IPS DF 19.7 (cell line): ENCODE measurements at places on chromosomes 13 and 19.

DNA sequence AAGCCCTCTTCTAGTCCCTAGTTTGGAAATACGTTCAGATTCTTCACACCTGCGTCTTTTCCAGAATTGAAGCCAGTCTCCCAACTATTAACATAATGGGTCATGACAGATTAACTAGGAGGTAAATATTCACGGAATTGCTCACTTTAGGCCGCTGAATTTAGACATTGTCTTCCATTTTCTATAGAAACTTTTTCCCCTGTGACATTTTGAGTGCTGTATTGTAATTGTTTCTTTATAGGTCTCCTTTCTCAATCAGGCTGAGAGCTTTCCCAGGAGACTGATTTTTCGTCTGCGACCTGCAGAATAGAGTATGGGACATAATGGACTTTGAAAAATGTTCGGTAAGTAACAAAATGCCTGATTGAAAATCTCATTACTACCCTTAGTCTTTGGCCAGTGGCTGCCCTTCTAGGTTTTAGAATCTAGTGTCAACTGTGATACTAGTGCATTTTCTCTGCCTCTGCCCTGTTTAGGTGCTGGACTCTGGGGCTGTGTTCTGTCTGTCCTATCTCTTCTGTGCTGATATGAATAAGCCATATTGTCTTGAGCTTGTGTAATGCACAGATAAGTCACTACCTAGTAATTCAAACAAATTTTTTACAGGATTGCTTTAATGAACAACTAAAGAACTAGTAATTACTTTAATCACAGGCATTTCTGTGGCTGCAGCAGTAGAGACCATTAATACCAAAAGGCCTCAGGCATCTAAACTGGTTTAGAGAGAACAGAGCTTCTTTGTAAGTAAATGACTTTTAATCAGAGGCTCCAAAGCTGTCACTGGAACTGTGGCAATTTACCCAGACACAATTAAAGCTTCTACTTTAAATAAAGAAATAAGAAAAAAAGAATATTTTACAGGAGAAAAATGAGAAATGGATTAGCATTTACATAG is 122.4 kb upstream of the FREM2 start:
- no peak for DNase-seq

GRCh38 chr13:31769575-31769974 is 30.2 kb downstream of the RXFP2 start:
- no peak for DNase-seq

DNA sequence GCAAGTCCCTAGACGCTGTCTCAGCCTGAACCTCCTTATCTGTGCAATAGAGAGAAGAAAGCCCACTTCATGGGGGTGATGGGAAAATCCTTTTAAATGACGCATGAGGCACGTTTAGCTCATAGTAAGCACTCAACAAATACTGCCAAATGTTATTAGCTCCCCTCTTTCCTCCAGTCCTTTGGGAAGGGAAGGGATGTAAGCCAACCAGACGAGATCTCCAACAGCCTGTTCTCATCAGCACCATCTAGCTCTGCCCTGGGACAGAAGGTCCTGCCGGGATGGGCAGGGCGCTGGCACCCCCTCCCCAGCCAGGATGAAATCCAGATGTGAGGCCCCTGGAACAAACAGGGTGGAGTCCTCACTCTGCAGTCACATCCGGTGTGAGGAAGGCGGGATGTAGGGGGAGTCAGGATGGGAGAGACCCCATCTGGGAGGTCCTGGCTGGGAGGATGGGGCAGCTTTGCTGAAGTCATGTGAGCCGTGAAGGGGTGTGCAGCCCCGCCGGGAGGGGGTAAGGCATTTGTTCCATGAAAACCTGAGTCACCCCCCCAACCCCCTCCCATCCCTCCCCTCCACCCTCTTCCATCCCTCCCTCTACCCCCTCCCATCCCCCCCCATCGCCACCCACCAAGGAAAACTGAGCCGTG is 4.6 kb downstream of the S1PR2 start:
- no peak for DNase-seq

GRCh38 chr13:32141462-32141861 is 109.9 kb downstream of the FRY start:
- no peak for DNase-seq

GRCh38 chr19:49148784-49149651 is 6.2 kb downstream of the HRC start:
- no peak for DNase-seq

DNA sequence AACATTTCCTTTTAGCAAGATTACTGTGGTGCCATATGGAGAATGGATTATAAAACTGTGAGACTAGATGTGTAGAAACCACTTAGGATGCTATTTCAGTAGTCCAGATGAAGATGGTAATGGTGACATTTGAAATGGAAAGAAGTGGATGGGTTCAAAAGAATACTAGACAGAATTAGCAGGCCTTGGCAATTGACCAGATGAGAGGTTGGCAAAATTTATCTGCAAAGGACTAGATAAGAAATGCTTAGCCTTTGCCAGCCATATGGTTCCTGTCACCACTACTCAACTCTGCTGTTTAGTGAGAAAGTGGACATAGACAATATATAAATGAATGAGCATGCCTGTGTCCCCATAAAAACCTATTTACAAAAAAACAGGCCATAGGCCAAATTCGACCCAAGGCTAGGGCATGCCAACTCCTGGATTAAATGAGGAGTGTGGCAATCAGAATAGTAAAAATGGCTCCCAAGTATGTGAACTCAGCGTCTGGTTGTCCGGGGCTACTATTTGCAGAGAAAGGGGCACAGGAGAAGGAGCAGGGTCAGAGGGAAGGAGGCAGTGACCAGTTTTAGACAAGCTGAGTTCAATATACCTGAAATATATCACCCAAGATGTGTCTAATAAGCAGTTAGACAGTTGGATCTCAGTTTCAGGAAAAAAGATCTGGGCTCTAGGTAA is 98.4 kb downstream of the ENOX1 start:
- DNase-seq, result no peak

GRCh38 chr19:55688422-55689218 is 13.6 kb downstream of the EPN1 start:
- no peak for DNase-seq

GRCh38 chr13:40550130-40550529 is 116.3 kb downstream of the FOXO1 start:
- no peak for DNase-seq

- no peak for DNase-seq
These were observed 20.0 kb downstream of the GARRE1 start for GRCh38 chr19:34274284-34274826.

DNA sequence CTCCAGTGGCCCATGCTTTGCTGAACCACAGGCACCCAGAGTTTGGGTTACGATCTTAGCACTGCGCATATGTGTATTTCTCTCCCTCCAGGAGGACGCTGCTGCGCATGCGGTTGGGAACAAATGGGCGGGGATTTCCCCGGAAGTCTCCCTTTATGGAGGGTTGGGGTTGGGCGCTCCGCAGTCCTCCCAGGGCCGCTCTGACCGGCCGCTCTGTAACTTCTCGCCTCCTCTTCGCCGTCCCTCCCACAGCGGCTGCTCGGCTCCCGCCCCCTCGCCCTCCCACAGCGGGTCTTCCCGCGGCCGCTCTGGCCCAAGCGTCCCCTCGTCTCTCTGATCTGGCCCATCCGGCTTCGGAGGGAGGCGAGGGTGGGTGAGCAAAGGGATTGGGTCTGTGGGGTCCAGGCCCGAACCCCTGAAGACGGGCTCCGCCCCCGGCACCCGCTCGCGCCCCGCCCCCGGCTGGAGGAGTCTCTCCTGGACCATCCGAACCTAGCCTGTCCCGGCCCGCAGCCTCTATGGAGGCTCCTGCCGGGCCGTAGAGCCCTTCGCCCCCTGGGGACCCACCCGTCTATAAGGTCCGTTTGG is at the start of gene MEGF8:
Gene MEGF8 (plus strand): TSS at position 328 of the 588 bp plus-strand sequence. CDS start 609 bp downstream, outside the sequence.
- peak; percentile 99 for DNase-seq

- no peak for DNase-seq
These were observed 1.2 kb upstream of the TMEM59L start for GRCh38 chr19:18611327-18612050.

GRCh38 chr19:34109596-34109995 is 62.7 kb upstream of the LSM14A start:
- no peak for DNase-seq

GRCh38 chr13:28641600-28641926 is 17.4 kb upstream of the POMP start:
- no peak for DNase-seq

DNA sequence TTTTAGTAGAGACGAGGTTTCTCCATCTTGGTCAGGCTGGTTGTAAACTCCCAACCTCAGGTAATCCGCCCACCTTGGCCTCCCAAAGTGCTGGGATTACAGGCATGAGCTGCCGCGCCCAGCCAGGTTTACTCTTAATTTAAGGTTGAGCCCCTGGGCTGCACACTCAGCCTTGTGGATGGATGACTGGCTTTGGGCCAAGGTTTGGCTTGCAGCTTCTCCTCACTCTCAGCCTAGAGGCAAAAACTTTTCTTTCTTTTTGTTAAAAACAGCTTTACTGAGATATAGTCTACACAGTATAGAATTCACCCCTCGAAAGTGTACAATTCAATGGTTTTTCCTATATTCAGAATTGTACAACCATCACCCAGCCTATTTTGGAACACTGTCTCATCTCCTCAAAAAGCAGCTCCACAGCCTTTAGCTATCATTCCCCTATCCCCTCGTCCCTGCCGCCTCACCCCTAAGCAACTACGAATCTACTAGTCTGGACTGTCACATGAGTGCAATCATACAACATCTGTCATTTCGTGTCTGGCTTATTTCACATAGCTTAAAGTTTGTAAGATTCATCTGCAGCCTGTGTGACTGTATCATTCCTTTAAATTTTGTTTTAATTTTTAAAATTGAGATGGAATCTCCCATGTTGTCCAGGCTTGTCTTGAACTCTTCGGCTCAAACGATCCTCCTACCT is 14.5 kb upstream of the TSPAN16 start:
- DNase-seq, result no peak

DNA sequence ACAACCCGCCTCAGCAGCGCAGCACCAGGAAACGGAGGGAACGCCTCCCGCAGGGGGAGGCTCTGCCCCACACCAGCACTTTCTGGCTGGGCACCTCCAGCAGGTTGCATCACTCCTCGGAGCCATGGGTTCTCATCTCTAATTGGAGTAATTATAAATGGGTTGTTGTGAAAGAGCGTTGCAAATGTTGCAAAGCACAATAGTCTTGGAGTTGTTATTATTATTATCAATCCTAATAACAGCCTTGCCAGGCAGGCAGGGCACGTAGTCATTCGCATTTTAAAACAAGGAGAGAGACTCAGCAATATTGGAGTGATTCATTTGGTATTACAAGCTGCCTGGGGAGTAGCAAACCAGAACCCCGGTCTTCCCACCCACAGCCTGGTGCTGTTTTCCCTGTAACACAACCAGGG is 108.6 kb upstream of the GJB6 start:
- no peak for DNase-seq

GRCh38 chr13:43408274-43408673 is 378.5 kb downstream of the ENOX1 start:
- DNase-seq, result no peak

DNA sequence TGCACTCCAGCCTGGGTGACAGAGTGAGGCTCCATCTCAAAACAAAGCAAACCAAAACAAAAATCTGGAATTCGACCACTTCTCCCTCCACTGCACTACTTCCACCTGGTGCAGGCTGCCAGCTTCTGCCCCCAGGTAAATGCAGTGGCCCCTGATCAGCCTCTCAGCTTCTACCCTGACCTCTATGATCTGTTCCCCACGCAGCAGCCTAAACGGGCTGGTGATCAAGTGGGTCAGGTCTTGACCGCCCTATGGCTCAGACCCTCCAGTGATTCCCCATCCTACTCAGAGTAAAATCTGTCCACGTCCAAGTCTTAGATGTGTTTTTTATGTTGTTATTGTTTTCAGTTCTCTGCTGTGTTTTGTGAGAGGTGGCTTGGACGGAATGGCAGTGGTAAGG is 163.9 kb downstream of the KCTD15 start:
- DNase-seq, result no peak

- no peak for DNase-seq
These were observed 630 bp downstream of the PNPLA6 start for GRCh38 chr19:7535998-7536695.

DNA sequence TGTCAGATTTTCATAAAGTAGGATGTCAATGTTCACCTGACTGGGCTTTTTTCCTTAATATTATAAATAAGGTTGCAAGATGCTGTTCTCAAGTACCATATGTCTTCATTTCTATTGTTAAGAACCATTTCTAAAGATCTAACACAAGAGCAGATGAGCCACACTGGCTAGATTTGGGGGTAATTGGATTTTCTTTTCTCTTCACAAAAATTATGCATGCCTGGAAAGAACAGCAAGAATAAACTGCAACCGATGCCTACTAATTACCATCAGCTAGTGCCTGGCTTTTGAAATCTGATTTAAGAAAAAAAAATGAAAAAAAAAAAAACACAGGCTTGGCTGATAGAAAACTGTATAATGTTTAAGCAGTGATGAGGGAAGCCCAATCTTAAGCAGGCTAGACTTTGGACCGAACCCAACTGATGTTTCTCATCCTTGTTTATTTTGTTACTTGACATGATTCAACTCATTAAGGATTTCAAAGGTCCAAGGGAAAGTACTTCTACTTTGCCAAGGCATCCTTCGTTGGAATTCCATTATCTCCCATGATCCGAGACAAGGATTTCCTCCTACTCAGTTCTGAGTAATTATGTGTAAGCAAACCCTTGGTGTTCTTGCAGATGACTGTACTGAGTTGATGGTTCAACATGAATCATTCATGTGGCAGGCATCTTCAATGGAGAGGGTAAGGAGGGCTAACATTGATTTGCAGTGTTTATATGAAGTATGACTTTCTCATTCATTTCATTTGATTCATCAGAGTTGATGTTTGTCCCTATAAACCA is 300.5 kb downstream of the SPRY2 start:
- DNase-seq, result no peak

- DNase-seq, result no peak
These were observed 16.5 kb downstream of the NFIX start for GRCh38 chr19:13011653-13012389.

DNA sequence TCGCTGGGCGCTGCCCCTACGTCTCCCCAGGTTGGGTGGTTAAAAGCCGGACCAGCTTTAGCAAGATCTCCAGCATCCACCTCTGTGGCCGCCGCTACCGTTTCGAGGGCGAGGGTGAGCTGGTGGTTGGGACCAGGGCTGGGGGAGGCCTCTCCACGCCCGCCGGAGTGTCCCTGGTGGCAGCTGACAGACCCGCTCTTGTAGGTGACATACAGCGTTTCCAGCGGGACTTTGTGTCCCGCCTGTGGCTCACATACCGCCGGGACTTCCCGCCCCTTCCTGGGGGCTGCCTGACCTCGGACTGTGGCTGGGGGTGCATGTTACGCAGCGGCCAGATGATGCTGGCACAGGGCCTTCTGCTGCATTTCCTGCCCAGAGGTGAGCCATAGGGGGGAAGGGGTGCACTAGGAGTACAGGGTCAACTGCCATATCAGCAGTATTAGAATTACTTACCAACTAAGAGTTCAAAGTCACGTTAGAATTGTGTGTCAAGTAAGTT is 1.1 kb downstream of the ATG4D start:
- DNase-seq, result no peak

GRCh38 chr19:3499738-3500428 is 591 bp downstream of the DOHH start:
- no peak for DNase-seq

- DNase-seq, result no peak
These were observed 8.3 kb downstream of the CCDC9 start for GRCh38 chr19:47264629-47265028.

DNA sequence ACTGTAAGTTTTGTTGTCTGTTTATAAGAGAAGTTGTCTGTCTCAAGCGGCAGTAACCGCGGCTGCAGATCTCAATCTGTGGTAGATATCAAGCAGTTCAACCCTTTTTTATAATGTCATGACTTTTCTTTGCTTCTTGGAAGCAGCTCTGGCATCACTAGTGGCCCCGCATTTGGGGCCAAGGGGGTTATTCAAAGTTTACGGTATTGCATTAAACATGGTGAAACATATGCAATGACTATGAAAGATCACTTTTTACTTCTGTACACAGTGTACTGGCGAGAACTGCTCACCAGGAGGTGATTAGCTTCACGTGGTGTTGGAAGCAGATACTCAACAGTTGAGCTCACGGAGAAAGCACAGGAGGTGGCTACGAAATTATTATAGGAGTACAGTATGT is 4.6 kb upstream of the FFAR3 start:
- DNase-seq, result no peak
